Activated CD4-positive, alpha-beta T cell treated with anti-CD3 and anti-CD28 coated beads, Interleukin-2, Interleukin-6, amounts not matched to agents 100 ng/mL and 50 ng/mL, durations not matched to agents 16 hours and 8 hours (primary cell): ENCODE measurements at places on chromosomes 11 and 22.
A peak's percentile ranks its signal among the peaks of the same experiment; 100 is the strongest.

DNA sequence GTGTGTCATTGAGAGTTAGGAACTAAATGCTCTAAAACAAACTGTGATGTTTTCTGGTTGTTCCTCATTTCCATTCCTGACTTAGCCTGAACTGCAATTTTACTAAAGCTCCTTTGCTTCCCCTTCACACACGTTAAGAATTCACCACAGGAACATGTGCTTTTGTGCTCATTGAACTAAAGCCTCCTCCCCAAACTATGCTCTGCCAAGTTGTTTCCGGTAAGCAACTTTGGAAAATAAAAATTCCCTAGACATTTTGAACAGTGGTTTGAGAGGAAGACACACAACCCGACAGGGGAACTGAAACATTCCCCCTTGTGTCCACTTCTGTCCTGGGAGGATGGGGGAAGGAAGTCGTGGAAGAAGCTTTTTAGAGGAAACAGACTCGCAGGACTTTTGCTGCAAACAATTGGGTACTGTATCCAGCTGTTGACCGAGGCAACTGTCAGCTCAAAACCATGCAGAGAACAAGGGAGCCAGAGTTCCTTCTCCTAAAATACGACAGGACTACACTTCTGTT, 66.9 kb downstream of the GAB2 start:
- no peak for DNase-seq

DNA sequence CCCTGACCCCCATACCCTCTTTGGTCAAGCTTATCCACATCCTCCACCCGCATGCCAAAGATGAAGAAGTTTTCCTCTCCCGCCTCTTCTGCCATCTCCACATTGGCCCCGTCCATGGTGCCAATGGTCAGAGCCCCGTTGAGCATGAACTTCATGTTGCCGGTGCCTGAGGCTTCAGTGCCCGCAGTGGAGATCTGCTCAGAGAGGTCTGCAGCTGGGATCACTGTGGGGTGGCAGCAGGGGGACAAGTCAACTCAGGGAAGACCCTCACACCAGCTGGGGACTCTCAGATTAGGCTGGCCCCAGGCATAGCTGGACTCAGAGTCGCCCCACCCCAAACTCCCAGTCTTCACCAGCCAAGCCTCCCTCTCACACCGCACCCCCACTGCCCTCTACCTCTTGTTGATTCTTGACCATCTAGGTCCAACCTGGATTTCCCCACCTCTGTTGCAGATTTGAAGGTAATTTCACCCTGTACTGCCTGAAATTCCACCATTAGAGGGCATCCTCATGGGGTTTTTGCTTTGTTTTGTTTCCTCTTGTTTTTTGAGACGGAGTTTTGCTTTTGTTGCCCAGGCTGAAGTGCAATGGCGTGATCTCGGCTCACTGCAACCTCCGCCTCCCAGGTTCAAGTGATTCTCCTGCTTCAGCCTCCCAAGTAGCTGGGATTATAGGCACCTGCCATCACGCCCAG, 6.6 kb upstream of the RASGRP2 start:
- no peak for DNase-seq

DNA sequence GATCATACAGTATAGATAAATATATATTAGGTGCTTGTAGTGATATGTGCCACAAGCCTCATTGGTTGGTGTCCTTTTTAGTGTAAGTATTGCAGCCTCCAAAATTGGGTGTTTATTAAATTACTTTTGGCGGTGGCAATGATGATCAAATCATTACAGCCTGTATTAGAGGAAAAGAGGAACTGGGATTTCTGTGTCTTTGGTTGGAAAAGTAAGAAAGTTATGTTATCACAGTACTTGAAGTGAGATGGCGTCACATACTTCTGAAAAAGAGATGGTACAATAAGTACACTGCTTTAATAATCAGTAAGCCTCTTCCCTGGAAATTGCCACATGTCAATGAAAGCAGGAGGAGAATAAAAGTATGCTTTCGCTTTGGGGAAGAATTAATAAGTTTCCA, 523 bp upstream of the MPZL3 start:
- no peak for DNase-seq

DNA sequence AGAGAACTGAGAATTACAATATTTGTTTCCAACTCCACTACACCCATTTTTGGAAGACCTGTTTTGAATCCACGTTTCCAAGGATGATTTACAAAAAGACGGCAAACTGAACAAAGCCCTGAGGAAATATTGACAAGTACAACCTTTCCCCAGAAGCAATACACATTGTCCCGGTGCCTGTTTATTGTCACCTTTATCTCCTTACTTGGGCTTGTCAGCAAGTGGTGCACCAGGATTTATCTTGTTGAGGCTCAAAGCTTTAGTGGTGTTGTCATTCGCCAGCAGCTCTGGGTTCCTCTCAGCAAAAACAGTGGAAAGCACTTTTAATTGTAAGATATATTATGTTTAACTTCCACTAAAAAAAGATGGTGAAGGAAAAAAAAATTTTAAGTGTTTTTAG, 1191.9 kb upstream of the TENM4 start:
- DNase-seq, result no peak

DNA sequence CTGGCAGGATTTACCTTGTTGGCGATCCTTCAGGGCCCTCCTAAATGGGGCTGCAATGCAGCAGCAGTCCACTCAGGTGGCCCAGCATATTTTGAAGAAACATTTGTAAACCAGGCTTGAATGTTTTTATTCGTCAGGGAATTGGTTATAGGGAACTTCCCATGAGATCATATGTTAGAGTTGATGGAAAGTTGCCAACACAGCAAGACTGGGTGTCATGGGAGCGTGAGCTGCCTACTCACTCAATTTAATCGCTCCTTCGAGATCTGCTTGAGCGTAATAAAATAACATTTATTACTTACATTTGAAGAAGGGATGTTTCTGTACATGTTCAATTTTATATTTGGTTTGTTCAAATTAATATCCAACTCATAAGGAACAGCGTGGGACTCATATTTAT, 19.4 kb downstream of the OR2AT4 start:
- no peak for DNase-seq

GRCh38 chr22:22080270-22080669, 97.7 kb upstream of the TOP3B start:
- no peak for DNase-seq

DNA sequence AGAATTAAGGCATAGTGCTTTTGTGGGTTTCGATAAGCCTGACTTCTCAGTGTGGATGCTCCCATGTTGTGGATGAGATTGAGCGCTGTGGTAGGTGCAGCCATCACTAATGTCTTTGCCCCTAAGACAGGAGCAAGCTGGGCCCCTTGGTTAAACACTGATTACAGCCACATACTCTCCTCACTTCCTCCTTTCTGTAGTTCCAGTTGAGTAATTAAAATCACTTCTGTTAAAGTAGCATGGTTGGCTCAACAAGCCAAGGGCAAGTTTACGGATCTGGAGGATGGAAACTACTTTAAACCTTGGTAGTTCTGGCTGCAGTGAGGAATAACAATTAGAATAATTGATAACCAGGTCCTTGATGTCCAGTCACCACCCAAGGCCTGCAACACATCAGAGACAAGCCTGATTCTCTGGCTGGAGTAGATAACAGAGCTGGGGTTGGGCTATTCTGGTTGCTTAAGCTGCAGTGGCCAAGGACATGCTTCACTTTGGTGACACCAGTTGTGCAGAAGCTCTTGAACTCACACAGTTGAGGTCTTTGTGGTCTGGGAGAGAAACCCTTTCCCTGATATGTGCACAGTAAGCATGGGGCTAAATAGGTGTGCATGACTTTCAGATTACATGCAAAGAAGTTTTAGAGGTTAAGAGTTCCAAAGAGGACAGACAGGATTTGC, 81.3 kb downstream of the KIRREL3 start:
- DNase-seq, result peak; percentile 5

DNA sequence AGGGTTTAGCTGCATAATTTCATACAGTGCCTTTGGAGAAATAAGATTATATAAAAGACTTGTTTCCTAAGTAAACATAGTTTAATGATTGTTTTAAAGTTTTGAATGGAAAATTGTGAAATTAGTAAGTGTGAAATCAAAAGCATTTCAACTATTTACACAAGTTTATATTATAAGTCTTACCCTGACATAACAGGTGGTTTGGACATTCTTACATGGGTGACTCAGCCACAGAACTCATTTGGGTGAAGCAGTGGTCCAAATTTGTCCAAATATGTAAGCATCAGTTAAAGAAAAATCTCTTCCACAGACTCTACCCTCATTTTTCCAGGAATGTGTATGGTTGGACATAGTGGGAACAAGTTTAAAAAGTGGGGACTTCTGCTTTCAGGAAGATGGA, 68.0 kb downstream of the USP47 start:
- DNase-seq, result no peak

DNA sequence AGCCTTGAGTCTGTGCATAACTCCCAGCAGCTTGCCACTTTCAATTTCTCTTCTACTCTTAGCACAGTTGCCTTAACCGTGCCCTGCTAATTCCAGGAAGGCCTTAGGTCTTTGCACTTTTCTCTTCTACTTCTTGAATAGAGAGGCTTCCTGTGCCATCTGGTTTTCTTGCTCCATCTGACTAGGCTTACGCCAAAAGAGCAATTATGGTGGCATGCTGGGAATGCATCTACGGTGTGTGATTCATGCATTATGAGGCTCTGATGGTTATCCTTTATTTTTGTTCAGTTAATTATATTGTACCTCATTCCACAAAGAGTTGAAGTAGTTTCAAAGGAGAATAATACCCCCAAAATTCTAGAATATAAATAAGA, 29.4 kb downstream of the SIK2 start:
- DNase-seq, result peak; percentile 18

DNA sequence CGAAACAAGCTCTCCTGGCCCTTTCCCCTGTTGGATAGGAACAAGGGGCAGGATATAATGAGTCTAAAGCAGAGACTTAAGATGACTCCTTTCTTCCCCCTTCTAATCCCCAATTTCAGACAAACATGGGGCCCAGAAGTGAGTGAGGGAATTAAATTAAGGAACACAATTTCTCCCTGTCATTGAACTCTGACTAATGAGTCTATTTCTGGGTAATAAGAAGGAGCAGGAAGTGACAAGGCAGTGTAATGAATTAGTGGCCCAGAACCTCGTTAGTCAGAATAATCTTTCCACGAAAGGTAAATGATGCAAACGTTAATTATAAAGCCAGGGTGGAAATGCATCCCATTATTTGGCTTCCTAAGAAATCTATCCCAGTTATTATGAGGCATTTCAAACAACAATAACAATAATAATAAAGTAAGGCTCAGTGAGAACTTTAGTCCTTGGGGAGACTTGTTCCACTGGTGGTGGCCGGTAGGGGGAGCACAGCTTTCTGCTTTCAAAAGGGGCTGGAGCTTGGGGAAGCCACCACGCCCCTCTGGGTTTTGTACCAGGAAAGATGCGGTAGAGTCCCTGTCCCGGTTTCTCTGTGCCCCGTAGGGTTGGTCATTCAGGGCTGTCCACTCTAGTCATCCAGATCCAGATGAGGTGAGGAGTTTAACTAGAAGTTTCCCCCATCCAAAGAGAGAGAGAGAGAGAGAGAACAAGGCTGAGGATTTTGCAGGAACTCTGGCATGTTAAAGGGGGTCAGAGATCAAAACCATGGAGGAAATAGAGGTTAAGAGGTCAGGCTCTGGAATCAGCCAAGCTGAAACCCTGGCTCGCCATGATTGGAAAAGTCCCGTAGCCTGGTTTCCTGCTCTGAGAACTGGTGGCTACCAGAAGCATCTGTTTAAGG, 298.3 kb downstream of the NTM start:
- peak; percentile 58 for DNase-seq

DNA sequence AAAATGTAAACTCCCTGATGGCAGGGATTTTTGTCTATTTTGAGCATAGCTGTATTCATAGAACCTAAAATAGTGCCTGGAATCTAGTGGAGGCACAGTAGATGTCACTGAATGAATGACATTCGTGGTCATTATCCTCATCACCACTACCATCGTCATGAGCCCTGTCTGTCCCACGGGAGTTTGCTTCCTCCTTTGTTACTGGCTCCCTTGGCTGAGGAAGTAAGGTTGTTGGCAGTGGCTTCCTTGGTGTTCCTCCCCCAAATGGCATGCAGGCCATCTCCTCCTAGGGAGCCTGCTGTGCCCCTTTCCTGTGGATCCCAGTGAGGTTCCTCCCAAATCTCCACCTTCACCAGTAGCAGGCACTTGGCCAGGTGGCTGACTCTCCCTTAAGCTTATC, 183.0 kb downstream of the CEP164 start:
- no peak for DNase-seq

- no peak for DNase-seq
These were observed 14.7 kb upstream of the TRMU start for GRCh38 chr22:46320716-46321386.

DNA sequence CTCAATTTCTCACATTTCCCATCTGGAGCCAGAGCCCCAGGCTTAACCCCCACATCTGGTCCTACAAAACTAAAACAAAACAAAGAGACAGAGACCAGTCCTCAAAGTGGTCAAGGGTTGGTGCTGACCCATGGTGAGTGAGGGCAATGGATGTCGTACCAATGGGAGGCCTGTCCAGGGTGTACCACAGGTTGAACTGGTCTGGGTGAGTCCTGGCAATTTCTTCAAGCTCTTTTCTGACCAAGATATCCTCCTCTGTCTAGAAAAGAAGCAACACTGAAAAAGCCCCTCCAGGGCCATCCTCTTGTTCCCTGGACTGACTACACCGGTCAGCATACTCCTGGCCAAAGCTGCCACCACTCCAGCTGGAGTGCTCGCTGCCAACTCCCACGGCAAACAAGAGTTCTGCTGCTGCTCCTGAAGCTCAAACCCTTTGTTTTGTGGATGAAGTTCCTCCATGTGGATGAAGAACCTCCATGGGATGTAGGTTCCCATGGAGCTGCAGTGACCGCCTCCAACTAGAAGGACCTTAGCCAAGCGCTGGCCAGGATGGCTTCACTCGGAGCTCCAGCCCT, 6.9 kb downstream of the CYB5R2 start:
- no peak for DNase-seq

DNA sequence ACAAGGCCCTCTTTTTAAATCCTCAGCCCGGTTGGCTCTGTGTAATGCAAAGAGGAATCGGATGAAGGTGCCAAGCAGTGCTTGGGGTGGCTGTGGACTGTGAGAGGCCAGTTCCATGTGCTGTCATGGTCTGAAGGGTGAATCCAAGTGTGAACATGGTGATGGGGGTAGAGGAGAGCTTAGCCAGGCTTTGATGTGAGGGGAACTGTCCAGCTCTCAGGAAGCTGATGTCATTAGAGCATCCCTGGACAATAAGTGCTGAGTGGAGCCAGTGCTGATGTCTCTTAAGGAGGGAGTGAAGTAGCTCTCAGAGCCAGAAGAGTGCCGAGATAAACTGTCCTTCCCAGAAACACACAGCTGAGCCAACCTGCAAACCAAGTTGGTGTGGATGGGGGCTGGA, 53.6 kb downstream of the NAV2 start:
- DNase-seq, result no peak

DNA sequence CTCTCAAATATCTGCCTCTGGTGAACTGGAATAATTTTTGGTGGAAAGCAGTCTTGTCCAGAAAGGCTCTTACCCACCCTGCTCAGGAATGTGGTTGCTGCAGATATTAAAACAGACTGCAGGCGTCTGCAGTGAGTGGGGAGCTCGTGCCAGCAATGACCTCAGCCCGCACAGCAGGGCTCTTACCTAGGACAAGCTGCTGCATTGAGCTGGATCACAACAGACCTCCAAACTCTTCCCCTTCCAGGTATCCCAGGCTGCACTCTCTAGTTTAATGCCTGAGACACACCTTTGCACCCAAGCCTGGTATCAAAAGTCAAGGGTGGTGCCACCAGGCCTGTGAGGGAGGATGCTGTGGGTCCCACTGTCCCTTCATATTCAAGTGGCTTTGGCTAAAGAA, 69.7 kb upstream of the CDON start:
- no peak for DNase-seq

- no peak for DNase-seq
These were observed 87.7 kb upstream of the BIRC3 start for GRCh38 chr11:102229510-102230123.
